ENCODE measurements at places on chromosomes 11 and 22.
A peak's percentile ranks its signal among the peaks of the same experiment; 100 is the strongest.

- no peak for DNase-seq
These were observed 56.8 kb downstream of the CD6 start for GRCh38 chr11:61028135-61028729.

GRCh38 chr22:39381009-39381755, 18.4 kb upstream of the TAB1 start:
- DNase-seq: no peak

DNA sequence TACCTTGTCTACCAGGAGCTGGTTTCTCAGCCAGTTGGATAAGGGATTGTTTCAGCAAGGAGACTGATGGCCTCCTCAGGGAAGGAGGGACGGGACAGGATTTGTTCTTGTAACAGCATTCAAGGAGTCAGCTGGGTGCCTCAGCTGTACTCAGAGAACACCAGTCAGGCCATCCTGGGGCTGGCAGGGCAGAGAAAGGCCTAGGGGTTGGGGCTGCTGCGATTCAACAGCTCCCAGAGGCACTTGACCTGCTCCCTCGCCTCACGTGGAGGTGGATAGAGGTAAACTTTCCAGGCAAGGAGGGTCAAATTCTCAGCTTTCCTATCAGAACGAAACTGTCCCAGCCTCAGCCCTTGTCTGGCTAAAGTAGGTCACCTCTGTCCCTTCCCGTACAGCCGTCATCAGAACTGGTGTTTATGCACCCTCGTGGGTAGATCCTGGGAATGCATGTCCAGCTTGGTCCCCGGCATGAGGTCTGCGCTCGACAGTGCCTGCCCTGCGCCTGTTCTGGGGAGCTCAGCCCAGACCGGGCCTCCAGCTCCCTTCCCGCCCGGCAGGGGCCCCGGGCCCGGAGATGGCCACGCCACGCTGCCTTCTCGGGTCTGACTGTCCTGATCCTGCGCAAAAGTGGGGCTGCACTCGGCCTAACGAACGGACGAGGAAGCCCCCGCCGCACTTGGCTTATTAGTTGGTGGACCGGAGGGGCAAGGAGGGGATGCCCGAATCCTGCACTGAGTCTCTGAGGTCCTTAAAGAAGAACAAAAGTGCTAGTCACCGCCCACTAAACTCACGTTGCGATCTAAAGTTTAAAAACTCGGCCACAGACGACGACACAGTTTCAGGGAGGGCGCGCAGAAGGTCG, 762 bp upstream of the CCDC134 start:
- DNase-seq: peak; percentile 50

- no peak for DNase-seq
These were observed 43.7 kb downstream of the ARFGAP2 start for GRCh38 chr11:47132981-47133380.

DNA sequence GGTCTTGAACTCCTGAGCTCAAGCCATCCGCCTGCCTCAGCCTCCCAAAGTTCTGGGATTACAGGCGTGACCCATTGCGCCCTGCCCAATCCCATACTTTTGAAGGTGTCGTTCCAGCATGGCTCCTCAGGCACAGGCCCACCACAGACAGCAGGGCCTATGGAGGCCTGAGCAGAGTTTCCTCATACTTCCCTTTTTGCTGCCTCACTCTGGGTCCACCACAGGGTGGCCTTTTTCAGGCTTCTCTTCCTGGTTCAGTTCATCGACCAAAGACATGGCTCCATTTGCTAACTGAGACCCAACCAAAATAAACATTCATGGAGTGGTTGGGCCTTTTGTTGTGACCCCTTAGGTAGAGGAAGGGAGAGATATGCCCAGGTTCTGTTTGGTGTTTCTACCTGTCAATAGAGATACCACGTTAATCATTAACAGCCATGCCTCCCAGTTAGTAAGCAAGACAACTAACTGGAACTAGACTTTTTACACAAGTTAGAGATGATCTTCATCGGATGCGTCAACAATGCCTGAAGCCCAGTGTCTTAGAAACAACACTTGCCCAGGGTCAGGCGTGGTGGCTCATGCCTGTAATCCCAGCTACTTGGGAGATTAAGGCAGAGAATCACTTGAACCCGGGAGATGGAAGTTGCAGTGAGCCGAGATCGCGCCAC, 35.1 kb downstream of the TRIOBP start:
- peak; percentile 88 for DNase-seq

- no peak for DNase-seq
These were observed 71.5 kb upstream of the BID start for GRCh38 chr22:17845790-17846189.

DNA sequence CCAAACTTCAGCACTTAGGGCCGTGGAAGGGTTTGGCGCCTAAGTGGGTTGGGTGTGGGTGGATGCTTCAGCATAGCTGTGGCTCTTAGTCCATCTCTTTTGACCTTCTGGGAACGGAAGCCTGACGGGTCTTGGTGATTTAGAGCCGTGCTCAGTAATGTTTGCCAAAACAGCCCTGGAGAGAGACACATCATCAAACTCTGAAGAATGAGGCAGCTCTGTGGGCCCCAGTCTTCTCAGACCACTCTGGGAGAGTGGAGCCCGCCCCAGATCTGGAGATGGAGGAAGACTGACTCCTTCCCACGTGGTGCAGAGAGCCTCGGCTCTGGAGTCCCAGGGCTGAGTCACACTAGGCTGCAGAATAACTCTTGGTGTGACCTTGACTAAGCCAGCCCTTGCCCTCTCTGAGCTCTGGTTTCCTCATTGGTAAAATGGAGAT, 168.9 kb downstream of the C11orf91 start:
- no peak for DNase-seq

GRCh38 chr11:124115782-124116616, 749 bp downstream of the VWA5A start:
- no peak for DNase-seq
